Hepatic stellate cell (primary cell): ENCODE measurements at places on chromosomes 16 and 17.
A peak's percentile ranks its signal among the peaks of the same experiment; 100 is the strongest.

GRCh38 chr17:21549107-21549687, 143.1 kb upstream of the KCNJ18 start:
- DNase-seq = no peak

DNA sequence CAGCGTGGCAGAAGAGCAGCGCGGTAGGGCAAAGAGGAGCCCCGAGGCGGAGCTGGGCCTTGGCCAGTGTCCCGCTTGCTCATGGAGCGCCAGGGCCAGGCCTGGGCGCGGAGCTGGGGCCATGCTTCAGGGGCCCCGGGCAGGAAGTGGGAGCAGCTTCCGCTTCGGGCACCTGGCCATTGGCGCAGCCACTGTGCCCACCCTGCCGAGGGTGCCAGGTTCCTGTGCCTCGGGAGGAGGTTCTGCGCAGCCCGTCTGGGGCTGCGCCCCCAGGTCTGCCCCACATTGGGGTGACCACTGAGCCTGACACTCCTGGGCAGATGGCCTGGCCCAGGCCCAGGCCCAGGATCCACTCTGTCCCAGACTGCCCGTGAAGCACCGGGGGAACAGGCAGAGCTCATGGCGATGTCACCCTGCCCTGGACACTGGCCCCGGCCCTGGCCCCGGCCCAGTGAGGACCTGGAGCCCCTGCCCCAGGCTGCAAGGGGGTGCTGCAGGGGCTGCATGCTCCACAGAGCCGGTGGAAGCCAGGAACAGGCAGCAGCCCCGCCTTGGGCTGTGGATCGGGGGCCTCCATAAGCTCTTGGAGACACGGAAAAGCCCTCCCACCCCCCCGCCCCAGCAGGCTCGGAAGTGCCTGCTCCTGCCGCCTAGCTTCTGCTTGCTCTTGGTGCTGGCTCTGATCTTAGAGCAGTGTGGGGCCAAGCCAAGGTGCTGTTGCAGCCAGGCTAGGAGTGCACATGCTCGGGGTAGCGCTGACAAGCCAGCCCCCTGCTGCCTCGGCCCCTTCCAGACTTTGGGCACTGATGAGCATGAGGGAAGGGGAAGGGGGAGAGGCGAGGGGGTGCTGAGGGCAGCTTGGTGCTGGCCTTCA, 35.9 kb upstream of the FOXJ1 start:
- no peak for DNase-seq

DNA sequence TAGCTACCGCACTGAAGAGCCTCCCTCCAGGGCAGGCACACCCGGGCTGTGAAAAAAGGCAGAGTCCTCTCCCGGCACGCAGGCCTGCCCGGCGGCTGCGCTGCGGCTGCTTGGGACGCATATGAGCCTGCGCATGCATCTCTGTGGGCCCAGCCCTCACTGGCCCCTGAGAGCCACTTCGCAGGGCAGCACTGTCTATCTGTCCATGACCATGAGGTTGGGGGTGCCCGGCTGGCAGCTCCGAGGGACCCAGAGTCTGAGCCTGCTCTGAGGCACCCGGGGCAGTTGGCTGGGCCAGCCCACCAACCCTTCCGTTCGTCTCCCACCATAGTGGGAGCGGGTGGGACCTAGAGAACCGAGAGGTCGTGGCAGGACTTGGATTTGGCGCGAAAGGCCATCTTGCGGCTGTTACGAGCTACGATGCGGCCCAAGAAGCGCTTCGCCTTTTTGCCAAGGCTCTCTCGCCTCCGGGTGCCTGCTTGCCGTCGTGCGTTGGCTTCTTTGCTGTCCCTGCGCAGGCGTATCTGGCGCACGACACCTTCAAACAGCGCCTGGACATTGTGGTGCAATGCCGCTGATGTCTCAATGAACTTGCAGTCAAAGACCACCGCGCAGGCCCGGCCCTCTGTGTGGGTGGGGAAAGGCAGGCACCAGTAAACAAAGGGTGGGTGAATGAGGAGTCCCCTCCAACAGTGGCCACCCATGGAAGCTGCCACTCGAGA, 3.2 kb upstream of the CDH16 start:
- DNase-seq = no peak

- DNase-seq = no peak
These were observed 30.2 kb downstream of the TENT4B start for GRCh38 chr16:50183316-50183715.

DNA sequence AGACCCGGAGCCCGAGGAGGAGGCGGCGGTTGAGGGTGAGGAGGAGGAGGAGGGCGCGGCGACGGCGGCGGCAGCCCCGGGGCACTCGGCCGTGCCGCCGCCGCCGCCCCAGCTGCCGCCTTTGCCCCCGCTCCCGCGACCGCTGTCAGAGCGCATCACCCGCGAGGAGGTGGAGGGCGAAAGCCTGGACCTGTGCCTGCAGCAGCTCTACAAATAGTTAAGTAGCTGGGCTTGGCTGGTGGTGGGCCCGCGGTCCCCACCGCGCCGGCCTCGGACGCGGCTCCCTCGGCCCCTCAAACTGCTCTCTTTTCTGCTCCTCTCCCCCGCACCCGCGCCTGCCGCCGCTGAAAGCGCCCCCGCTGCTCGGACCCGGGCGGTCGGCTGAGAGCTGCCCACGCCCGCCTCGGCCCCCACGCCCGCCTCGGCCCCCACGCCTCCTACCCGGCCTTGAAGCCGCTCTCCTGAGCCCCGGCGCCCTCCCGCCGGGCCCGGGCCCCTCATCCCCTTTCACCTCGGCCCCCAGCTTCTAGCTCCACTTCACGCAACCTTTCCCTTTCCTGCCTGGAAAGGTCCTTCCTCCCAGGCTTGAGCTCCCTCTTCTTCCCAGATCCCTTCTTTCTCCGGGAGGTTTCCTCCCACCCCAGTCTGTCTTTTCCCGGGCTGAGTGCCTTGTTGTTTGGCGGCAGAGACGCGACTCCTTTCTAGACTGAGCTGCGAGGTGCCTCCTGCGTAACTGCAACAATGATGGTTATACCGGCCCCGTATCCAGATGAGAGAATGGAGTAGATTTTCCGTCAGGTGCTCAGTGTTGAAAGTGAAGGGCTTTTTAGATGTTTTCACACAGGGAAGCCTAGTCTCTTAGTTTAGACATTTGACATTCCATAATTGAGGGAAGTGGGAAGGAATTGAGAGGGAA, 850 bp downstream of the PPM1E start:
- peak; percentile 15 for DNase-seq

DNA sequence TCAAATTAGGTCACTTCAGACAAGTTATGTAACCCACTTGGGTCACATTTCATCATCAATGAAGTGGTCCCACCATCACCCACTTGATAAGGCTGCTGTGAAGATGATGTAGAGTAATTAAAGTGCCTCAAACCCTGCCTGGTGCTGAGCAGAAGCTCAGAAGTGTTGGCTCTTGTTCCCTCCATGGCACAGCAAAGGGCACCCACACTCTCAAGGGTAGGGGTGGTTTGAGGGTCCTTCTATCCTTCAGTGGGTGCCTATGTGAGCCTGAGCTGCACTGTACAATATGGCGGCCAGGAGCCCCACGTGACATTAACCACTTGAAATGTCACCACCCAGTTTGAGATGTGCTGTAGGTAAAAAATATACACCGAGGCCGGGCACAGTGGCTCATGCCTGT, 71.5 kb downstream of the CYTH1 start:
- DNase-seq = no peak

DNA sequence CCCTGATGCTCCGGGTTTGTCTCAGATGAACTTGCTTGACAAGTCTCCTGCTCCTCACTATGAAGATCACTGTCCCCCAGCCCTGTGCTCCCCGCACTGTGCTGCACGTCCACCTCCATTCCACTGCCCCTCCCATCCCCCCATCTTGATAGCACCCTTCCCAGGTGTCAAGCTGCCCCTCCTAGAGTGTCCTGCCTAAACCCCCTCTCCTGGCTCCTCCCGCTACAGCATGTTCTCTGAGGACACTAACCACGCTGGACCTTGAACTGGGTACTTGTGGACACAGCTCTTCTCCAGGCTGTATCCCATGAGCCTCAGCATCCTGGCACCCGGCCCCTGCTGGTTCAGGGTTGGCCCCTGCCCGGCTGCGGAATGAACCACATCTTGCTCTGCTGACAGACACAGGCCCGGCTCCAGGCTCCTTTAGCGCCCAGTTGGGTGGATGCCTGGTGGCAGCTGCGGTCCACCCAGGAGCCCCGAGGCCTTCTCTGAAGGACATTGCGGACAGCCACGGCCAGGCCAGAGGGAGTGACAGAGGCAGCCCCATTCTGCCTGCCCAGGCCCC, 18.5 kb downstream of the DEXI start:
- no peak for DNase-seq

DNA sequence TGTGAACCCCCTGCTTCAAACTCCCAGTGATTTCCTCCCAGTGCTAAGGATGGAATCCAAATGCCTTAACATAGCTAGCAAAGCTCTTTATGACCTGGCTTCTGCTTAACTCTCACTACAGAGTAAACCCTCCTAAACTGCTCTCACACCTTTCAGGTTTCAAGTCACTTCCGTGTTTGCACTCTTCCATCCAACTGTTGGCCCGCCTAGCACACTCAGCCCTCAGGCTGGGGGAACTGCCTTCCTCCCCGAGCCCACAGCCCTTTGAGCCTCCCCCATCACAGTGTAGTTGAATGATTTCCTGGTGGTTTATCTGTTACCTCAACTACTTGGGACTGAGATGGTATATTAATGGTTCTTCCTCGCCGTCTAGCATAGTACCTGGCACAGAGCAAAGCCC, 342.5 kb downstream of the NPIPA8 start:
- no peak for DNase-seq

GRCh38 chr16:68506331-68507053, 32.6 kb upstream of the ZFP90 start:
- peak; percentile 79 for DNase-seq

- no peak for DNase-seq
These were observed 37.4 kb downstream of the PSME3IP1 start for GRCh38 chr16:57148481-57148880.

DNA sequence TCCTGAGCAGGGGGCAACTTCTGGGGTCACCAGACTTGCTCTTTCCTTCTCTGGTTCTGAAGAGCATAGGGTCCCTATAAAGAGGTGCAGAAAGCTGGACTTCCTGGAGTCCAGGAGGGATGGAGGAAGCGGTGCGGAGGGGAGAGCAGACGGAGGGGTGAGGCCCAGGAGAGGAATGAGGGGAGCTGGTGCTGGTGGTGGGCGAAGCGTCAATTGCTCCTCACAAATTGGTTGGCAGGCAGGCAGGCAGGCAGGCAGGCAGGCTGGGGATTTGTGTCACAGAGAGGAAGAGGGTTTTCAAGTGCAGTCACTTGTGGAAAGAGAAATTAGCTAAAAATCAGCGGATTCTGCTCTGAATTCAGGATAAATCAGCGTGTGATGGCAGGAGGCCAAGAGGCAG, 133.7 kb upstream of the CDC42EP4 start:
- no peak for DNase-seq

- DNase-seq = no peak
These were observed 17.2 kb downstream of the ABCA8 start for GRCh38 chr17:68937890-68938514.

- no peak for DNase-seq
These were observed 10.0 kb downstream of the RGS11 start for GRCh38 chr16:265711-266110.

DNA sequence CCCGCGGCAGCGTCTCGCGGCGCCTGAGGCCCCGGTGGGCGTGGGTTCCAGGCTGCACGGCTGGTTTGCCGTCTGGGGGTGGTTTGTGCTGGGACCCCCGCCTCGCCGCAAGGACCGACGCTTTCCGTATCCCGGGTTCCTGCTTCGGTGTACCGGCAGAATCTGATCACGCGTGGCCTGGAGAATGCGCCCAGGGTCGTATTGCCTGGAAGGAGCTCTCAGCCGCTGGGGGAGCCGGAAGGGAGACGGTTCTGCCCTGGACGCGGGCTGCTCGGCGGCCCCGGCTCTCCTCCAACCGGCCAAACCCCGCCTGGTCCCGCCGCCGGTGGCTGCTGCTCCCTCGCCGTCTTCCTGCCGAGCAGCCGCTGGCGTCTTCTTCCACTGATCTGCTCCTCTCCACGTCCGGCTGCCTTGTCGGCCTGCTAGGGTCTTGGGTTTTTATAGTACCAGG, 39.8 kb downstream of the ZNF778 start:
- peak; percentile 54 for DNase-seq

GRCh38 chr17:74070998-74071679, 132.3 kb upstream of the RPL38 start:
- DNase-seq = no peak

DNA sequence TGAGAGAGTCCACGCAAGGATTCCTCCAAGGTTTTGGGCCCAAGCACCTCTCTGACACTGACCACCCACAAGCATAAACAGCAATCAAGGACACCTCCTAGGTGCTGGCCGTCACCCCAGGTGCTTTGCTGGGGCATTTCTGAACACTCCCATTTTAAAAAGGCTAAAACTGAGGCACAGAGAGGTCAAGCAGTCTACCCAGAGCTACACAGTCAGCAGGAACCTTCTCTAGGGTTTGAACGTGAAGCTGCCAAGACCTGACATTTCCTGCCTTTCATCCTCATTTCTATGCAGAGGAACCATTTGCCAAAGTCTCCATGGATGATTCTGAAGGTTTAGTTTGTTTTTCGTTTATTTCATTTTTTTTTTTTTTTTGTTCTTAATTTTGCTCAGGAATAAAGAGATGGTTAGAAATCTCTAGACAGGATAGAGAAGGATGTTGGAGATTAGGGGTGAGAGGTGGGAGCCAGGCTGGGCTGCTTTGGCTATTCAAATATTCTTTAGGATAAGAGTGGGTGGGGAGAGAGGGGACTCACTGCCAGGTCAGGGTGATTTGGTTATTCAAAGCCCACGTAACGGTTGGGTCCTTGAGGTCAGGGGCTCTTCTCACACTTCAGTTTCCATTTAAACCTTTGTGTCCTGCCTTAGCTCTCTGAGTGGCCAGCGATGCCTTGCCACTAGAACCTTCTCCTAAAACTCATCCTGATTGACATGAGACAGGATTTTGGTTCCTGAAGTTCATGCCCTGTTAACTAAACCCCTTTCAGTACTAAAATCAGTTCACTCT, 6.2 kb downstream of the PLCG2 start:
- no peak for DNase-seq

DNA sequence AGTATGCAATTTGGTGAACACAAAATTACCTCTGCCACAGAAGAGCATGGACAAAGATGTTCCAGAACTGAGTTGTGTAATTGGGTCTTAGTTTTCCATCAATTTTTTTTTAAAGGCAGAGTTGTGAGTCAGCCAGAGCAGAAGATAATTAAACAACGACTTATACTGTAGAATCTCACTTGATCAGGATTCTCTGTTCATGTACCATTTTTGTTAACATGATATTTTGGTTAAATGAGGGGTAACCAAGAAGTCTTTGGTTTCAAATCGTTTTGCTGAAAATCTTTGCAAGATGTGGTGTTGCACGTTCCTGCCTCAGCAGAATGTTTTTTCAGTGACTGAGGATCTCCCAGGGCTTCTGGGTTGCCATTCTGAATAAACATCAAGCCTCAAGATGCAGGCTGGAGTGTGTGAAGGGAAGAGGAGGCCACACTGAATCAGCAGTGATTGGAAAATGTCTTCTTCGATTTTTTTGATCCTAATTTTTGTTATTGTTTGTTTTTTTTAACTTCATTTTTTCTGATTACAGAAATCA, 232.6 kb upstream of the IRX3 start:
- DNase-seq = no peak

GRCh38 chr16:69794486-69794885, 32.4 kb downstream of the WWP2 start:
- no peak for DNase-seq

GRCh38 chr16:82081264-82081663, 46.2 kb downstream of the HSD17B2 start:
- no peak for DNase-seq

- DNase-seq = no peak
These were observed 24.0 kb downstream of the REXO5 start for GRCh38 chr16:20830372-20830771.

- DNase-seq = no peak
These were observed 379.1 kb upstream of the CCL2 start for GRCh38 chr17:33875973-33876372.

- DNase-seq = no peak
These were observed 17.2 kb downstream of the GINS3 start for GRCh38 chr16:58409316-58409973.

- DNase-seq = peak; percentile 96
These were observed 72.7 kb downstream of the ABCC1 start for GRCh38 chr16:16021988-16022682.
